NCI-H226 (cell line): ENCODE measurements at places on chromosomes 1 and 21.

GRCh38 chr1:178122283-178122682, 28.4 kb downstream of the RASAL2 start:
- DNase-seq: no peak

DNA sequence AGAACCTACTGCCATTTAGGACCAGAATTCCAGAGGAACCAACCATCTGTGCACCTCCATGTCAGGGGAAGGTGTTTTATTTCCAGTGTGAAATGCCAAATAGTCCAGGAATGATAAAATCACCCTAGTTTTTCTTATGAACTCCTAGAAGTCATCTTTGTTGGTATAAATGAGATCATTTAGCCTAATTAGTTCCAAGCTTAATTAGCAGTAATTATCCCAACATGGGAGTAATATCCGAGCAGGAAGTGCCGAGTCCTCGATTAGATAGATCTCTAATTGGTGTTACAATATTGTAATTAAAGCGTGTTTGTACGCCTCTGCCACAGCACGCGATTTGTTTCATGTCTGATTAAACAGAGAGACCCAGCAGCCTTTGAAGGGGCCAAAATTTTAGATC, 33.1 kb downstream of the BCL9 start:
- no peak for DNase-seq

GRCh38 chr1:91124290-91124985, 102.6 kb upstream of the ZNF644 start:
- no peak for DNase-seq

GRCh38 chr1:35475856-35476674, 81.1 kb downstream of the KIAA0319L start:
- no peak for DNase-seq

- DNase-seq: no peak
These were observed 122.5 kb upstream of the FOXD3 start for GRCh38 chr1:63199706-63200335.

GRCh38 chr1:231924180-231924579, 297.6 kb downstream of the DISC1 start:
- no peak for DNase-seq

GRCh38 chr1:74485622-74486021, 26.8 kb downstream of the LRRC53 start:
- DNase-seq: no peak

GRCh38 chr21:43328958-43329691, 97.8 kb downstream of the SIK1 start:
- DNase-seq: no peak

DNA sequence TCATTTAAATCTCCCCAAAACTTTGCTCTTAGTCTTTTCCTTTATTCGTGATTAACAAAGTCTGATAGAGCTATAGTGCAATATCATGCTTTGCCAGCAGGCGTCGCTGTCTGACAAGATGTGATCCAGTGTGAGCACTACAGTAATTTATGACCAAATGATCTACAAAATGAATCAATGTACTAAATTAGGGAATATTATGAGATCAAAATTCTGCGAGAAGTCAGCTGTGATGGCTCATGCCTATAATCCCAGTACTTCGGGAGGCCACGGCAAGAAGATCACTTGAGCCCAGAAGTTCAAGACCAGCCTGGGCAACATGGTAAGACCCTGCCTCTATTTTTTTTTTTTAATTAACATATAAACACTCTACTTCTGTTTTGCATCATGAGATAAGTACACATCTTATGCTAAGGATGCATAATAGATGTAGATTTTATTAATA, 3.6 kb upstream of the SPSB1 start:
- peak; percentile 61 for DNase-seq

DNA sequence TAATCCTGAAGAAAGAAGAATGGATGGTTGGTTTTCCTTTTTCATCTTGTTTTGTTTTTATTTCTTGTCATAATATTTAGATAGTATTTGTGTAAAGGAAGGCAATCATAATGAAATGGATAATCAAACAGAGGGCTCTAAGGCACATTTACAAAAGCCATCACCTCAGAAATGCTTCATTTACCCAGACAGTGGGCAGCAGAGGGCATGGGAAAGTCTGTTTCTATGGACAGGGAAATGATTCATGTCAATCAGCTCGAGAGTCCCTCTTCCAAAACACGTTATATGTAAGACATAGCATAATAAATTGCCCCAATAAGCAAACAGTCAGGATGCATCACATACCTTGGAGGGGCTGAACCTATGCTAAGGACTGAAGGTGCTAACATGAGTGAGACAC, 426.1 kb downstream of the PLPP3 start:
- no peak for DNase-seq

DNA sequence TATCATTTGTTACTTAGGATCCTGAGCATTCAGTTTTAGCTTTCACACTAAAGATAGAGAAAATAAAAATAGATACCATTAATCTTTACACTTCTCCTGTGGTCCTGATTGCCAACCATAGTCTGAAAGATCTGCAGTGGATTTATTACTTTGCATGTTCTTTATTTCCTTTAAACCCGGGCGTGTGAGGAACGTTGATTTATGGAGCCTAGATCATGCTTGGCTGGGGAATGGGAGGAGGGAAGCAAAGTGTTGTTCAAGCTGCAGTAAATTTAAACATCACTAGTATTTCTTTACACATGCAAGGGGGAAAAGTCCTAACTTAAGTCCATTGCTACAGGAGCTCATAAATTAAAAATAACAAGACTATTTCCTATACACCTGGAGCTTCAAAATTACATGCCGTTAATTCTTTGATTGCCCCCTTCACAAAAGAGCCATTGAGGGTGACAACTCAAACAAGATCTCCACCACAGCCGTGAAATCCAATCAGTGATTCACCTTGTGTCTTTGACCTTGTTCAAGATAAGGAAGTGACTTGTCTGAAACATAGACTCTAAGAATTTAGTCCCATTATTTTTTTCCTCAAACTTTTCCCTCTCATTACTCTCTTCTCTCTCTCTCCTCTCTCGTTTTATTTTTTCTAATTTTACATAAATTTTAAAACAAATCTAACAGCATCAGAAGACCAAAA, 282.7 kb downstream of the KIF26B start:
- no peak for DNase-seq

GRCh38 chr1:165257969-165258459, 98.5 kb downstream of the LMX1A start:
- DNase-seq: peak; percentile 7

- no peak for DNase-seq
These were observed 138.7 kb upstream of the SLC45A1 start for GRCh38 chr1:8179132-8179793.

DNA sequence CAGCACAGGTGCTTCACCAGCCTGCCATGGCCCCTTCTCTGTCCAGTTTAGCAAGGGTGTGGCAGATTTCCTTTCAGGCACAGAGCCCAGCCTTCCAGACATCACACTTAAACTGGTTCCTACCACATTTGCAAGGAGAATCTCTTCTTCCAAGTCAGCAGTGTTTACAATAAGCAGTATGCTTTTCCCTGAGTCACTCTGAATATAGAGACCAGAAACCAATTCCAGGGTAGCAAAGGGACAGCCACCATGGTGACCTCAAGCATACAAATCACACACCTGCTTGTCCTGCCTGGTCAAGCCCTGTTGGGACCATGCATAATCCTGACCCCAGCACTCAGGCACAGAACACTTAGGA, 8.7 kb upstream of the CBR3 start:
- DNase-seq: no peak

DNA sequence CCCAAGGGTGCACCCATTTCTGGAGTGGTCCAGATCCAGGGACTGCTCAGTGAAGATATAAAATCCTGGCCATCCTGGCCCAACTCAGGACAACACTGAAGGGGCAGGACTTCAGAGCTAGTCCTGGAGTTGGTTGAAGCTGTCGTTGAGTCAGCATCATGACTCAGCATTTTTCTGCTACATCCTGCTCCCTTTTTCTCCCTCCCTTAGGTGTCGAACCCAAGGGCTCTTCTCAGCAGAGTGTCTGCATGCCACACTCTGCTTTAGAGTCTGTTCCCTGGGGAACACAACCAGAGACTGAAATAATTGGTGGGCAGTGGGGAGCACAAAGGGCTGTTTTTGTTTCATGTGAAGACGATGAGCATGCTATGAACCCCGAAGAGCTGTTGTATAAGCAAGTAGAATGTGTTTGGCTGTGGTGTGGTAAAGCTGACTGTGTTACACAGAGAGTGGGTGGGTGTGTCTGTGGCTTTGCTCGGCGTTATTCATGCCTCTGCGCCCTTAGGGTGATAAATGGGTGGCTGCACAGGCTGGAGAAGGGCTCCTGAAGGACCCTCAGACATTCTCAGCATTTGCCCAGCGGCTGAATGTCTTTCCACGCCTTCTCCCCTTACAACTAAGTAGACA, 167.2 kb downstream of the CYYR1 start:
- peak; percentile 50 for DNase-seq

DNA sequence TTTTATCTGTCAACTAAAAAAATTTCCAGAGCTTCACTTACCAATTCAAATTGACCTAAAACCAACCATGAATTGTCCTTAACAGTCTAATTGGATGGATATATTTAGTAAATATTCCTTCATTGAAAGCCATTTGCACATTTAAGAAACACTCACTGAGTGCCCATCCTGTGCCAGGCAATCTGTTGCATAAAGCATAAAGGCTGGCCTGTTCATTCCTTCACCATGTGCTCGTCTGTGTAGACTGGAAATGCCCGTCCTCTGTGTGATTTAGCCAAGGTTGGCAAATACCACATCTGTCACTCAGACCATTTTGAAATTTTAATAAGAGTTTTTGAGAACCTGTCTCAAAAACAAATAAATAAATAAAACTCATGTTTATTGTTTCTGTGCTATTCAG, 57.1 kb downstream of the ZNF684 start:
- DNase-seq: no peak

DNA sequence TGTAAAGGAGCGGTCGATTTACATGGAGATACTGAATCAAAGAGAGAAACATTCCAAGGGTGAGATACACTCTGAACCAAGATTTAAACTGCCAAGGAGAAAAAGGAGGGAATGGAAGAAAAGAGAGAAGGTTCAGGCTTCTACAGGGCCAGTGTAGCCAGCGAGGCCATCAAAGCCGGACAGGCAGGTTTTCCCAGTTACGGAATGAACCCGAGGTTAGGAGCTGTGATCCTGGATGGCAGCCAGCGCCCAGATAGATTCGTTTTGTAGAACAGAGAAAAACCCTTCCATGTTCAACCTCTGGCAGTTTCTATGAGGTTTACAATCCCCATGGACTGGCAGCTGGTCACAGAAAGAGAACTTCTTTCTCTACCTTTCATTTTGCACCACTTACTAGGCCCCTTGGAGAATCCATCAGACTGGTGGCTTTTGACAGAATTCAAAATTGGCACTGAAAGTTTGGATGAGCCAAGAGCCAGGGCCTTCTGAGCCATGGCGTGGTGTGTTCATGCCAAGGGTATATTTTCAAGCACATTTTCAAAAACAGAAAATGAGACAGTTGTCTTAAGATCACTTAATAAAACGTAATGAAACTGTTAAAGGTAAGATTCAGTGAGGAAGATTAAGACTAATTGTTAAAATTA, 171.5 kb downstream of the RUNX1 start:
- DNase-seq: no peak

GRCh38 chr1:39900662-39901463, 854 bp downstream of the MYCL start:
- no peak for DNase-seq

DNA sequence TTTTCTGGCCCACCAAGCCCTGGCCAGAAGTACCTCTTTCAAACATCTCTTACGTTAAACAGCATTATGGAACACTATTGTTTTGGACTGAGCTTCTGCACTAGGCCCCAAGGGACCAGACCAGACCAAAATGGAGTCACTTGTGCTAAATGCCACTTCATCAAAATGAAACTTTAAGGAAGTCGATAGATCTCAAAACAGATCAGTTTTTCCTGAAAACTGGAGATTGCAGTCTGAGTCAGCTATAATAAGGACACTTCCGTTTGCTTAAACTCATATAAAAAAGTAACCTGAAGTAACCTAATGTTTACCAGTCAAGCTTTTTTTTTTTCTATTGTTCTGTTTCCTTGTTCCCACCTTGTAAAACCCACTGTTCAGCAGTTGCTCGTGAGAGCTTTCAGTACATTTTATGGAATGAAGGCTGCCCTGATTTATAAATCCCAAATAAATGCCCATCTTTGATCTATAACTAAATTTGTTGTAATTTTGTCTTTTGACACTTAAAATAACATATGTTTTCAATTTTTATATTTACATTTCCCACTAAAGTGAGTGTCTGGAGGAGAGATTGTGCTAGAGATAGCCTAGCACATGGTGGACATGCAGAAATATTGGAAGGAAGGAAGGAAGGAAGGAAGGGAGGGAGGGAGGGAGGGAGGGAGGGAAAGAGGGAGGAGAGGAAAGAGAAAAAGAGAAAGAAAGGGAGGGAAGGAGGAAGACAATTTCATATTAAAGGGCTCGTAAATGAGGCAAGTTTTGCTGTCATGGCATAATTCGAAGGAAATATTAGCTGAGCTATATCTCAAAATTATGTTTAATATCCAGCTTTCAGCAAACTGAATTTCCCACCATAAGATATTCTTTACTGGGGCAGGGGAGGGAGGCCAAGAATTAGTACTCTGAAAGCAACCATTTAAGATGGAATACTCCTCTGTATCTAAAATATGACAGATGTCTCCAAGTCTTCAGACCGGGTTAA, 77.0 kb upstream of the CXADR start:
- no peak for DNase-seq

- no peak for DNase-seq
These were observed 28.4 kb downstream of the SDC3 start for GRCh38 chr1:30879940-30880677.

- DNase-seq: no peak
These were observed 883 bp downstream of the SLC66A1 start for GRCh38 chr1:19312782-19313635.

- DNase-seq: no peak
These were observed 16.2 kb downstream of the MIER1 start for GRCh38 chr1:66940981-66941380.
